ENCODE measurements at places on chromosomes 16 and 17.
A peak's percentile ranks its signal among the peaks of the same experiment; 100 is the strongest.

GRCh38 chr16:84942786-84943185 is 68.5 kb downstream of the ZDHHC7 start:
- DNase-seq: no peak

GRCh38 chr16:2883458-2883908 is 468 bp downstream of the FLYWCH2 start:
- peak; percentile 92 for DNase-seq

GRCh38 chr16:78122774-78123315 is 23.4 kb downstream of the WWOX start:
- no peak for DNase-seq

- no peak for DNase-seq
These were observed 15.1 kb upstream of the DHX8 start for GRCh38 chr17:43468691-43469139.

DNA sequence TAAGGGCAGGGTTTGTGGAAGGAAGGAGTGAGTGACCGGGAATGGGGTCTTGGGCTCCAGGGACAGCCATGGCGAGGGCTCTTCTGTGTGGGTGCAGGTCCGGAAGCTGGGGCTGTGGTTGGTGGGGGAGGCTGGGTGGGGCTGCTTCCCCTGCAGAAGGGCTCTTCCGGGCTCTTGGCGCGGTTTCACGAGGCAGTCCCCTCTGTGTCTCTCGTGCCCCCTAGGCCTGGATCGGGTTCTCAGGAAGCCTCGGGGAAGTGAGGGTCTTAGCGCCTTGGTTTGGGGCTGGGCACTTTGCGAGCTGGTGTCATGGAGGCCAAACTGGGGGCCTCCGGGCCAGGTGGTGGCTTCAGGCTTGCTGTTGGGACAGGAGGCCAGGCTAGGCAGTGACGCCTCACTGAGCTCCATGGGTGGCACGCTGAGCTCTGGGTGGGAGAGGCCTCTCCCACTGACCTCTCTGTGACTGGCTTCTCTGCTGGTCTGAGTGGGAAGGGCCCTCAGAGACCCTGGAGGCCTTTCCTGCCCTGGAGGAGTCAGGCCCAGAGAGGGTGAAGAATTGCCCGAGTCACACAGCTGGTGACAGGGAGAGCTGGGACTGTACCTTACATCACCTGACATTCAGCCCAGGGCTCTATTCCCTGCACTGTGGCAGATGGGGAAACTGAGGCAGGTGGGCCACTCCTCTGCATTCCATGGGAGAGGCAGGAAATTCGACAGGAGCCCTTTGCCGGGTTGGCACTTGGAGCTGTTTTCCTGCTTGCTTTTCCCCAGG is 8.2 kb downstream of the ADCY7 start:
- peak; percentile 55 for DNase-seq

GRCh38 chr17:45371414-45372324 is 54.8 kb upstream of the MAP3K14 start:
- peak; percentile 99 for DNase-seq

DNA sequence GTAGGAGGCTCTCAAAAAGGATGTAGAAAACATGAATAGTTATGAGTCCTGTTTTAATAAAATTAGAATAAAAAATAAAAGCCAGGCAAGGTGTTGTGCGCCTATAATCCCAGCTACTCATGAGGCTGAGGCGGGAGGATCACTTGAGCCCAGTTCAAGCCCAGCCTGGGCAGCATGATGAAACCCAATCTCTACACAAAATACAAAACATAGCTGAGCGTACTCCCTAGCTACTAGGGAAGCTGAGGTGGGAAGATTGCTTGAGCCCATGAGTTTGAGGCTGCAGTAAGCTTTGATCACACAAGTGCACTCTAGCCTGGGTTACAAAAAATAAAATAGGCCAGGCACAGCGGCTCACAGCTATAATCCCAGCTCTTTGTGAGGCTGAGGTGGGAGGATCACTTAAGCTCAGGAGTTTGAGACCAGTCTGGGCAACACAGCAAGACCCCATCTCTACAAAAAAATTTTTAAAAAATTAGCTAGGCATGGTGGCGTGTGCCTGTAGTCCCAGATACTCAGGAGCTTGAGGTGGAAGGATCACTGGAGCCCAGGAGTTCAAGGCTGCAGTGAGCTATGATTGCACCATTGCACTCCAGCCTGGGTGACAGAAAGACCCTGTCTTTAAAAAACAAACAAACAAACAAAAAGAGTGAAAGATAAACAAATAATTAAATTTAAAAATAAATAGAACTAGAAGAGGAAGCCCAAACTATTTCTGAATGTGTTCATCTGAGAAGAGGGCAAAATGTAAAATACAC is 17.2 kb upstream of the PRM1 start:
- DNase-seq: no peak
